ENCODE measurements at places on chromosomes 2 and 18.
A peak's percentile ranks its signal among the peaks of the same experiment; 100 is the strongest.

DNA sequence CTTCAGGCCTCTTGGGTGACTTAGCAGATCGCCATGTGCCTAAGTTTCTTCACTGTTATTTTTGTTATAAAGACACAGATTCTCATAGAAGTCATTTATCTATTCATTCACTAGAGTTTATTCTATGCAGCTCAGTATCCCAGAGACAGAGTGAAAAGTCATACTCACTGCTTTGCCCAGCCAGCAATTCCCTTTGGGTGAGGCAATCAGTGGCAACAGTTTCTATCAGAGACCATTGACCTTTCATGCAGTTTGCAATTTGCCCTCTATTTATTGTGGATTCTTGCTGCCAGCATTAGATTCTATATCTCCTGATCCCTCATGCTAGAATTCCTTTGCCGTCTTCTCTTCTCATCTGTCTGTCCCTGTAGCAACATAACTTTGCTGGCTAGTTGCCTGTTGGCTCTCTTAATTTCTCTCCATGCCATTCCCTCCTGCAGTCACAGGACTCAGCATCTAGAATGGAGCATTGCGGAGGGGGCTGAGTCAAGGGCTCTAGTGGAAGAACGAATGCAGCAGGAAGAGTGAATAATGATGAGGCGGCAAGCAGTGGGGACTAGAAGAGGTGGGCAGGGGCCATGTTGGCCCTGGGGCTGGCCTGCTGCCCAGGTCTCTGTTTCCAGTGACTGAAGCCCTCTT is 12.2 kb downstream of the SLC9A4 start:
- DNase-seq: no peak

- DNase-seq: no peak
These were observed 3.5 kb downstream of the CDH20 start for GRCh38 chr18:61336766-61337165.

- no peak for DNase-seq
These were observed 1.4 kb downstream of the GPR35 start for GRCh38 chr2:240626531-240627300.

DNA sequence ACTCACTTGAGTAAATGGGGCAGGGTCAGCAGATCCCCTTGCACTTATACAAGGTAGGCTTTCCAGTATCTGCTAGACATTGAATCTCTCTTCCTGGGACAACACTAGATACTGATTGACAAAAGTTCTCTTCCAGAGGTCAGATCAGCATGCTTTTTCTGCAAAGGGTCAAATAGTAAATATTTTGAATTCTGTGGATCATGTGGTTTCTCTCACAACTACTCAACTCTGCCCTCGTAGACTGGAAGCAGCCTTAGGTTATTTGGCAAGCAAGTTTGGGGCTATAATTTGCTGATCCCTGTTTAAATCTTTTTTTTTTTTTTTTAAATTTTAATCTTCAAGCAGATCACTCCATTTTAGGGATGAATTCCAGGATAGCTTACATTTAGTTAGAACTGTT is 17.4 kb upstream of the NABP1 start:
- DNase-seq: no peak

DNA sequence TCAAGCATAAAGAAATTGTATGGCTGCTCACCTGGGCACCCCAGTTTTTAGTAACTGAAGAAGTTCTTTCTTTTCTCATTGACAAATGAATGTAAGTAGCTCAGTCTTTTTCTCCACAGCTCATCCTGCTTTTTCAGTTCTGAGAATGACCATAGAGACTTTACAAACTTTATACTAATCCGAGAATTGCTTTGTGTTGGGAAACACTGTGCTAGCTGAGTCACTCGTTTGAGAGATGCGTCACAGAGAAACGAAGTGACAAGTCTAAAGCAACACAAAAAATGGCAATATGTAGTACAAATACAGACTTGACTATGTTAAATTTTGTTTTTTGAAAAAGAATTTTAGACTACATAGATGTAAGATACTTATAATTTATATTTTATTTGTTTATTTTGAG is 9.0 kb downstream of the LRRTM4 start:
- no peak for DNase-seq

GRCh38 chr2:47058003-47058931 is 96.8 kb downstream of the STPG4 start:
- DNase-seq: peak; percentile 80

GRCh38 chr2:221264318-221264717 is 307.8 kb downstream of the EPHA4 start:
- no peak for DNase-seq

DNA sequence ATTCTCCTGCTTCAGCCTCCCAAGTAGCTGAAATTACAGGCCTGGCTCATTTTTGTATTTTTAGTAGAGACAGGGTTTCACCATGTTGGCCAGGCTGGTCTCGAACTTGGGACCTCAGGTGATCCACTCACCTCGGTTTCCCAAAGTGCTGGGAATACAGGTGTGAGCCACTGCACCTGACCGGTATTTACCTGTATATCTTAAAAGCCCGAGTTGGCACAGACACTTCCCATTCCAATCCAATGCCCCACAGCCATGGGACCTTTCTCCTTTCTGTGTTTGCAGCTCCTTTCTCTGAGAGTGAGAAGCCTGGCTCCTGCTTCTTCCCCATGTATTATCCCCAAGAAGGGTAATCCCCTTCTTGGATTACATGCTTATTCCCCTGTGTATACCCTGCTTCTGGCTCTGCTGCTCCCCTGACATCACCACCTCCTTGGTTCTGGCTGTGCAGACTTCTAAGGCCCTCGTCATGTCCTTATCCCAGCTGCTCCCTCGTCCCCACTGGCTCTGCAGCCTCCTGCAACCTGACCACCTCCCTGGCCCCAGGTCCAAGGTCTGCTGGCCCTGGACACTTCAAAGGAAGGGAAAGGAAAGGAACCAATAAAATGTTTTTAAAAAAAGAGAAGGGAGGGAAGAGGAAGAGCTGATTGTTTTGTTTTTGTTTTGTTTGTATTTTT is 52.8 kb downstream of the INPP5D start:
- no peak for DNase-seq

All from AG20443 (cell line).